ENCODE measurements at places on chromosomes 3 and 15. TPM values are rescaled to one million over a fixed set of nuclear protein-coding genes. Genes with fewer than 3 reads are reported as not detected.

The AEN gene
- total RNA-seq, result 35.1 TPM

The RGMA gene
- total RNA-seq, result 5.7 TPM

The GOLGA8Q gene
- total RNA-seq, result not detected

The CX3CR1 gene
- total RNA-seq, result 0.15 TPM

Measured in bronchus fibroblast of lung (primary cell).